ENCODE measurements at places on chromosomes 2 and 18.

DNA sequence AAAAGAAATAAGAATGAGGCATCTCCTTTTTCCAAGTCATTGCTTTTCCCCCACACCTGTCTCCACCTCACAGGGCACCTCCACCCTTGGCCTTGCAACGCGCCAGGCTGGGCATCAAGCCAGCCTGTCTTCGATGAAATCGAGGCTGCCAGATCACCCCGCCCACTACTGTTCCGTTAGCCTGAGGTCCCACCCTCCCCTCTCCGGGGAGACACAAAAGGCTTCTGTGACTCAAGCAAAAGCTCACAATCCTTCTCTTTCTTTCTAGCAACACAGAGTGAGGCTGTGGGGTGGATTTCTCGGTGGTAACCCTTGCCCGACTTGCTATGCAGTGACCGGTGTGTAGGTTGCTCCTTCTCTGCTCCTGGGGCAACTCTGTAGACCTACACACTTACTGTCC is 9.9 kb downstream of the TNP1 start:
- H3K27ac ChIP-seq = no peak overlapping the region
- H3K4me3 ChIP-seq = no peak overlapping the region
- no peaks in the 10 kb centered on the region for H3K4me1 ChIP-seq

- peaks cover 49% of the 10 kb centered on the region for H3K4me1 ChIP-seq
- H3K4me3 ChIP-seq = no peak overlapping the region
- peak; percentile 23 for DNase-seq
- H3K27ac ChIP-seq = no peak overlapping the region
- no peaks in the 10 kb centered on the region for H3K27me3 ChIP-seq
Observed at GRCh38 chr18:63883617-63884016, 3.9 kb upstream of the SERPINB2 start.

DNA sequence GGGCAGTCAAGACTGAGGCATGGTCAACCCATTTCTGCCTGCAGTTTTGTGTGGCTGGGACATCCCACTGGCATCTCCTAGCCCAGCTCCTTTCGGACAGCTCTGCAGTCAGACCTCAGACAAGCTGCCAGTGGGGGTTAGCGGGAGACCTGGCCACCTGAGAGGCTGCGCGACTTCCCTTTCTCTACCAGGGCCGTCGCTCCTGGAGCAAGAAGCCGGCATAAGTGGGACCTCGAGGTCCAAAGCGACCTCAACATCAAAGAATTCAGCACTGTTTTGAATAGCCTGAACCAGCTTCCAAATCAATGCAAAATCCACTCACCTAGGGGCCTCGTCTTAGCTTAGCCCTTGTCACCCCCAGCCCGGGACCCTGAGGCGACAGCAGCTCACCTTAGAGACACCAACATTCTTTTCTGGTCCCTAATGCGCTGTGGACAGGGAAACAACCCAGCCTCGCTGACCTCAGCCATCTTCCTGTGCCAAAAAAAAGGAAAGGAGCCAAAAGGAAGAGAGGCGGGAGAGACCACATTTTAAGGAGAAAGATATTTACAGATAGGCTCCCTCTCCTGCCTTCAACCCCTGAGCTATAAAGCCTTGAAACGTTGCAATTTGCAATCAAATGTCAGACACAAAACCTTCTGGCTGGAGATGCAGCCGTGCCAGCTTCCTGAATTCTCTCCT is 81.2 kb downstream of the GFPT1 start:
- DNase-seq = no peak
- peak overlapping the region; percentile 73 for H3K4me3 ChIP-seq
- peaks cover 30% of the 10 kb centered on the region for H3K4me1 ChIP-seq
- no peaks in the 10 kb centered on the region for H3K27me3 ChIP-seq

GRCh38 chr2:147546109-147546508 is 298.7 kb upstream of the ACVR2A start:
- peaks cover 72% of the 10 kb centered on the region for H3K4me1 ChIP-seq
- H3K4me3 ChIP-seq = no peak overlapping the region
- no peaks in the 10 kb centered on the region for H3K27me3 ChIP-seq
- H3K27ac ChIP-seq = no peak overlapping the region
- no peak for DNase-seq

GRCh38 chr2:65367524-65367923 is 64.9 kb downstream of the SPRED2 start:
- H3K27ac ChIP-seq = peak overlapping the region; percentile 89
- H3K4me3 ChIP-seq = no peak overlapping the region
- no peaks in the 10 kb centered on the region for H3K36me3 ChIP-seq
- DNase-seq = peak; percentile 99

- H3K27ac ChIP-seq = no peak overlapping the region
- 0 out of 2 replicates have a peak, but pooled peaks cover 4% of the 10 kb centered on the region for H3K4me1 ChIP-seq
- no peaks in the 10 kb centered on the region for H3K27me3 ChIP-seq
Observed at GRCh38 chr2:144848423-144848822, 328.5 kb upstream of the ZEB2 start.

GRCh38 chr18:62339106-62339988 is 14.2 kb downstream of the TNFRSF11A start:
- peaks cover 11% of the 10 kb centered on the region for H3K4me1 ChIP-seq
- H3K4me3 ChIP-seq = no peak overlapping the region
- no peaks in the 10 kb centered on the region for H3K36me3 ChIP-seq
- H3K27ac ChIP-seq = no peak overlapping the region
- 0 out of 2 replicates have a peak, but pooled peaks cover 10% of the 10 kb centered on the region for H3K27me3 ChIP-seq
- peak; percentile 85 for DNase-seq

DNA sequence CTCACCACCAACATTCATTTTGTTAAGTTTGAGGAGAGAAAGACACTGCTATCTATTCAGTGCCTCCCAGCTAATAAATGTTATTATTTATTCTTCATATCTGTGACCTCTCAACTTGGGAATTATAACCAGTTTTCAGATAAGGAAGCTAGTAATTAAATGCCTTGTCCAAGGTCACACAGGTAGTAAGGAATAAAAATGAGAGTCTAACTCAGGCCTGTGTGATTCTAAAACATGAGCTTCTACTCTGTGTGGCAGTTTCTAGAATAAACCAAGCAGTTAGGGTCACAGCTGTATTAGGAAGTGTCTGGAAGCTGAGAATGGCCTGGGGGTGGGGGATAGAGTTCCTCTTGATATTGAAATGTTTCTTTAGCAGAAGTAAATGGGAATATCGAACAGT is 137.8 kb upstream of the LRATD1 start:
- DNase-seq = no peak
- H3K27me3 ChIP-seq = no peaks in the 10 kb centered on the region
- H3K27ac ChIP-seq = no peak overlapping the region
- no peaks in the 10 kb centered on the region for H3K36me3 ChIP-seq
- H3K4me3 ChIP-seq = no peak overlapping the region

GRCh38 chr2:17594533-17595401 is 54.3 kb downstream of the VSNL1 start:
- no peaks in the 10 kb centered on the region for H3K36me3 ChIP-seq
- peak overlapping the region; percentile 15 for H3K4me3 ChIP-seq
- no peaks in the 10 kb centered on the region for H3K27me3 ChIP-seq
- peak; percentile 71 for DNase-seq

DNA sequence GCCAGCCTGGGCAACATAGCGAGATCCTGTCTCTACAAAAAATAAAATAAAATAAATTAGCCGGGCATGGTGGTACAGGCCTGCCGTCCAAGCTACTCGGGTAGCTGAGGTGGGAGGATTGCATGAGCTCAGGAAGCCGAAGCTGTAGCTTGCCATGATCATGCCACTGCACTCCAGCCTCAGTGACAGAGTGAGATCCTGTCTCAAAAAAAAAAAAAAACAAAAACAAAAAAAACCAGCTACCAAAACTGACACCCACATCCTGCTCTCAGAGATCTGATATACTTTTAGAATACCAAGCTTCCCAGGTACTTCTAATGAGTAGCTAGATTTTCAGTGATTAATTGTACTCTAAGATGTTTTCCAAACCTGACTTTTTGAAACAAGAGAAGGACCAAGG is 74.0 kb downstream of the TTC27 start:
- no peak for DNase-seq
- H3K36me3 ChIP-seq = no peaks in the 10 kb centered on the region
- no peaks in the 10 kb centered on the region for H3K27me3 ChIP-seq
- no peak overlapping the region for H3K4me3 ChIP-seq
- peaks cover 9% of the 10 kb centered on the region for H3K4me1 ChIP-seq
- H3K27ac ChIP-seq = no peak overlapping the region

GRCh38 chr2:144452989-144453336 is 67.0 kb downstream of the ZEB2 start:
- peak overlapping the region; percentile 67 for H3K4me3 ChIP-seq
- no peaks in the 10 kb centered on the region for H3K27me3 ChIP-seq
- H3K4me1 ChIP-seq = peaks cover 69% of the 10 kb centered on the region
- DNase-seq = peak; percentile 65
- peak overlapping the region; percentile 89 for H3K27ac ChIP-seq
- H3K36me3 ChIP-seq = no peaks in the 10 kb centered on the region

- peaks cover 16% of the 10 kb centered on the region for H3K4me1 ChIP-seq
- no peaks in the 10 kb centered on the region for H3K27me3 ChIP-seq
- H3K27ac ChIP-seq = no peak overlapping the region
- no peaks in the 10 kb centered on the region for H3K36me3 ChIP-seq
- no peak overlapping the region for H3K4me3 ChIP-seq
- no peak for DNase-seq
Observed at GRCh38 chr2:171344182-171344581, 89.6 kb downstream of the METTL8 start.

DNA sequence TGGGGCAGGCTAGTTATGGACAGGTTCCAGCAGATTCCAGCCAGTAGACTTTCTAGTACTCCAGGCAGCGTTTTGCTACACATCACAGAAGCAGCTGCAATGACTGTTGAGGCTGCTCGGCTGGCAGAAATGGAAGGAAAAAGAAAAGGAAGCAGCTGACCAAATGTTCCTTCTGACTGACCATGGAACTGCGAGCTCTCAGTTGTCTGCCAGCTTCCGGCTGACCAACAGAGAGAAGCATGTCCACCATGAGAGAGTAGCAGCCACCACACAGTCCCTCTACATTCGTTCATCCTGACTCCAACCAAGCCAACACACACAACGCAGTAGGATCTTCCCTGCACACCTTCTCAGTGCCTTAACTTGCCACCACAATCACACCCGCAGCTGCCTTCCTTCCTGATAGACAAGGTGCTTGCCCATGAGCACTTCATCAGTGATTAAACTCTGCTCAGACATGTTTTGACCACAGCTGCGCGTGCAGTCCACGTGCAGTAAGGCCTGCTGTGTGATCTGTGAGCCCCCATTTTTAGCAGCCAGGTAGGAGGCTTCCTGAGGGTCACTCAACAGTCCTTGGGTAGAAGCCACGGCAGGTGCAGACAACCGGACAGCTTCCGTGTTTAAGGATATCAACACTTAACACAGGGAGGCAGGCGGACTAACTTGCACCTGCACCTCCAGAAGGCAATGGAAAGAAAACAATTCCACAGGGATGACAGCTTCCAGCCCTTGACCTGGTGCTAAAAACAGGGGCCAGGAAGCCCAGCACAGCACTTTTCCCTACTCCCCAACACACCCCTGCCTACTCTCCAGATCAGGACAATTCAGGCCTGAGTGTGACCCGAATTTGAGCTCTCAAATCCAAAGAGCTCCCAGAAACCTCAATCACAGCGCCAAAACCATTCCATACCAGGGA is 996 bp downstream of the TGFBRAP1 start:
- H3K27ac ChIP-seq = no peak overlapping the region
- H3K4me1 ChIP-seq = peaks cover 33% of the 10 kb centered on the region
- peak; percentile 23 for DNase-seq
- no peaks in the 10 kb centered on the region for H3K36me3 ChIP-seq

DNA sequence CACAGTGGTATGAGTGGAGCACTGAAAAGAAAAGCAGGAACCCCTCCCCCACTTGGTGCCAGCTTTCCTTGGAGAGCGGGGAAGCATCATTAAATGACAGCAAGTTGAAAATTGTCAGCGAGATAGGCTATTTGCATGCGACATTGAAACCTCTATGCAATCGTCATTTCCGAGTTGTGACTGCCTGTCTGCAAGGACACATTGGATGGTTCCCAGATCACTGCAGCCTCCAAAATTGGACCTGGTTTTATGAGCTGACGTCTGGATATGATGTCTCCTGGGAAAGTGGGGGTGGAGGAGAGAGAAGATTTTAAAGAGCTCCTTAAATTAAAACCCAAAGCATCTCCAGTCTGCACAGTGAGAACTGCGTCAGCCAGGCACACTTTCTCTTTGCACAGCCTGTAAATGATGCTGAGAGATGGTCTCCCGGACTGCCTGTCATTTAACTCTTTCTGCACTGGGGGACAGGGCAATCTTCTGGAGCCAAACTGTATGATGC is 57.8 kb upstream of the KIF5C start:
- H3K4me3 ChIP-seq = 0 out of 2 replicates have a peak overlapping the region, but pooled peaks have one; percentile 3
- peaks cover 27% of the 10 kb centered on the region for H3K27me3 ChIP-seq
- no peak overlapping the region for H3K27ac ChIP-seq
- H3K4me1 ChIP-seq = peaks cover 10% of the 10 kb centered on the region
- DNase-seq = no peak

DNA sequence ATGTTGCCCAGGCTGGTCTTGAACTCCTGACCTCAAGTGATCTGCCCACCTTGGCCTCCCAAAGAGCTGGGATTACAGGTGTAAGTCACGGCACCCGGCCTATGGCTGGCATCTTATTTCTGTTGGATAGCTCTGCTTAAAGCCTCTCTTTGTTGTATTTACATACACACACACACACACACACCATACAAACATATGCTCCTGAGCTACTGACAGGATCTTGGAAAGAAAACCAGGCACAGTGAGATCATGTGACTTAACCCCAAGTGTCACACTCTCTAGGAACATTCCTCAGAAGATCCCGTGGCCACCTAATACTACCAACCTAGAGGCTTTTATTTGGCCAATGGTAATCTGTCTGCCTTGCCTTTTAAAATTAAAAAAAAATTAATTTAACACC is 85.1 kb upstream of the HAAO start:
- peaks cover 27% of the 10 kb centered on the region for H3K4me1 ChIP-seq
- H3K36me3 ChIP-seq = no peaks in the 10 kb centered on the region
- no peak overlapping the region for H3K4me3 ChIP-seq
- no peak for DNase-seq

- no peaks in the 10 kb centered on the region for H3K27me3 ChIP-seq
- H3K36me3 ChIP-seq = no peaks in the 10 kb centered on the region
- peak; percentile 38 for DNase-seq
- peaks cover 56% of the 10 kb centered on the region for H3K4me1 ChIP-seq
Observed at GRCh38 chr2:168529054-168529833, 73.2 kb downstream of the CERS6 start.

DNA sequence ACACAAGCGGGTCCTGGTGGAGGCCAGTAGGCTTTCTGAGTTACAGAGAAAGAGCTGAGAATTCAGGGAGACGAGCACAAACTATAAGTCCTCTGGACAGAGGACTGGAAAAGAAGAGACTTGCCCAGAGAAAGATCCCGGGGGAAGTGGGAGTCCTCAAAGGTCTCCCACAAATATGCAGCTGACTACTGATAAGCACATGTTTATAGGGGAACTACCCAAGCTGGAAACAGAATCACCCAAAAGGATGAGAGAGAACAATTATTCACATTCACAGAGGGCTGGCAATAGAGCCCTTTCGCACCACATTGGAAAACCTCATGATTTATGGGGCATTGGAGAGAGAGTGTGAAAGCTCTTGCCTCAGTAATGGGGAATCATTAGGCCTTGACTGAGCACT is 337.6 kb downstream of the IRS1 start:
- no peak overlapping the region for H3K27ac ChIP-seq
- DNase-seq = no peak
- H3K27me3 ChIP-seq = no peaks in the 10 kb centered on the region
- no peak overlapping the region for H3K4me3 ChIP-seq
- H3K36me3 ChIP-seq = no peaks in the 10 kb centered on the region

GRCh38 chr2:171411791-171412483 is 21.9 kb downstream of the METTL8 start:
- H3K36me3 ChIP-seq = no peaks in the 10 kb centered on the region
- peak overlapping the region; percentile 62 for H3K27ac ChIP-seq
- no peaks in the 10 kb centered on the region for H3K27me3 ChIP-seq
- no peak overlapping the region for H3K4me3 ChIP-seq
- peaks cover 41% of the 10 kb centered on the region for H3K4me1 ChIP-seq
- DNase-seq = peak; percentile 81

- no peaks in the 10 kb centered on the region for H3K36me3 ChIP-seq
- peak overlapping the region; percentile 54 for H3K27ac ChIP-seq
- DNase-seq = peak; percentile 78
- 0 out of 2 replicates have a peak overlapping the region, but pooled peaks have one; percentile 10 for H3K4me3 ChIP-seq
Observed at GRCh38 chr2:238821391-238821790, 26.5 kb upstream of the TWIST2 start.

Measured in GM23248 (cell line).